ENCODE measurements at places on chromosomes 3 and 15.

DNA sequence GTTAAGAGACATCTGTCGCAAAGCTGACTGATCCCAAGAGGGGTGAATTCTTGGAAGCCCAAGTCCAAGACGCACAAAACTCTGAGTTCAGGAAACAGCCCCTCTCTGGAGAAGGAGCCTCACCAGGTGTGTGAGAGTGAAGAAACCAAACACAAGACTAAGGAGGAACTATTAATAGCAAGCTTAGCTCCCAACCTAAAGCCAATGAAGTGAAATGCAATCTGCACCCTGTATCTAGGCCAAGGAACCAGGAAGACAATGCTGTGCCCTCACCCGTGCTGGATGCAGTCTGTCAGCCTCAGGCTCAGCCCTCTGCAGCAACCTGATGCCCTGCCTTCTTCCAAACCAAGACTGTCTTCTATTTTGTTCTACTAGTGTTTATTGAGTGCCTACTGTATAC lies 22.5 kb upstream of the THBS1 start:
- no peak for DNase-seq

GRCh38 chr3:160649596-160649995 lies 27.4 kb upstream of the ARL14 start:
- DNase-seq = no peak

- DNase-seq = no peak
These were observed 5.4 kb upstream of the SETD5 start for GRCh38 chr3:9392041-9392440.

- DNase-seq = no peak
These were observed 179.8 kb downstream of the SLCO3A1 start for GRCh38 chr15:92033314-92033713.

DNA sequence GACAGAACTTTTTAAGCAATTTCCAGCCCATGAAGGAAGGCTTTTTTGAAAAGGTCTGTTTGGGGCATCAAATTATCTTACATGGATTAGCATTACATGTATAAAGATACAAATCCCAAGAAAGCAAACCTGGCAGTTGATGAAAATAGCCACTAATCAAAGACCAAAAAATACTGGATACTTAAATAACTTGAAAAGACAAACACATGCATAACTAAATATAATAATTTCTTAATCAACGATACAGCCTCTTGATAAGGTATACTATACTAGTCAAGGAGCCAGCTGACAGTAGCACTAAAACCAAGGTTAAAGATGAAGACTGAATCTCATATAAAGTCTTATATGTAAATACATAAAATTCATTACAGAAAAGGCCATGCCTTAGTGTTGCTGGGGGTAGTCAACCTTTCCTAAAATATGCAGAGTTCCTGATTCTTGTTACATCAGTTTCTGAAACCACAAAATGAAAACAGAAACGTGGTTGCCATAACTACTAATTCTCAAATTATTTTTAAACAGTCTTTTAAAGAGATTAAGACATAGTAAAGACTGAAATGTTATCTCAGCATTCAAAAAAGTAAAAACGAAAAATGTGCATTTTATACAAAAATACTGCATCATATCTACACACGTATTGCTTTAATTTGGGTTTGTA lies 2.0 kb downstream of the ANKRD28 start:
- DNase-seq = peak; percentile 38

DNA sequence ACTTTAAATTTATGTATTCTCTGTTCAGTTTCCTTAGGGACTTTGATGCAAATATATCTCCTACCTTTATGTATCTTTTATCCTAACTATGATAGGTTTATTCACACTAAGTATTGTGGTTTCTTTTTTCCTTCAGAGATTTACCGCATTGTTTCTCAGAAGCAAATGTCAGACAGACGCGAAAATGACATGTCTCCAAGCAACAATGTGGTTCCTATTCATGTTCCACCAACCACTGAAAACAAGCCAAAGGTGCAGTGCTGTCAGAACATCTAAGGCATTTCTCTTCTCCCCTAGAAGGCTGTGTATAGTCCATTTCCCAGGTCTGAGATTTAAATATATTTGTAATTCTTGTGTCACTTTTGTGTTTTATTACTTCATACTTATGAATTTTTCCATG lies 18.3 kb downstream of the RAB11A start:
- DNase-seq = no peak

DNA sequence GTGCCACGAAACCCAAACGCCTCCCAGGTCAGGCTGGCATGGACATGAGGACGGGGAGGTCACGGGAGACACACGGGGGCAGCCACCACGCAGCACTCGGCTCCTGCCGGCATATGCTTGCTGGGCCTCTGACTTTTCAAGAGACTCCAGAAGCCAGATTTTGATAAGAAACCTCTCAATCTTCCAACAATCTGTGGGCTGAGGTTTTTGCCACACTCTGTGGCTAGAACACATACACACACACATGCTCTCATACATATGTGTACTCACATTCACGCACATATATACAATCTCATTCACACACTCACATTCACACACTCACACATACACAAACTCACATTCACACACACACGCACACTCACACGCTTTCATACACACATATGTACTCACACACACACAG lies 86.7 kb upstream of the LINGO1 start:
- no peak for DNase-seq

DNA sequence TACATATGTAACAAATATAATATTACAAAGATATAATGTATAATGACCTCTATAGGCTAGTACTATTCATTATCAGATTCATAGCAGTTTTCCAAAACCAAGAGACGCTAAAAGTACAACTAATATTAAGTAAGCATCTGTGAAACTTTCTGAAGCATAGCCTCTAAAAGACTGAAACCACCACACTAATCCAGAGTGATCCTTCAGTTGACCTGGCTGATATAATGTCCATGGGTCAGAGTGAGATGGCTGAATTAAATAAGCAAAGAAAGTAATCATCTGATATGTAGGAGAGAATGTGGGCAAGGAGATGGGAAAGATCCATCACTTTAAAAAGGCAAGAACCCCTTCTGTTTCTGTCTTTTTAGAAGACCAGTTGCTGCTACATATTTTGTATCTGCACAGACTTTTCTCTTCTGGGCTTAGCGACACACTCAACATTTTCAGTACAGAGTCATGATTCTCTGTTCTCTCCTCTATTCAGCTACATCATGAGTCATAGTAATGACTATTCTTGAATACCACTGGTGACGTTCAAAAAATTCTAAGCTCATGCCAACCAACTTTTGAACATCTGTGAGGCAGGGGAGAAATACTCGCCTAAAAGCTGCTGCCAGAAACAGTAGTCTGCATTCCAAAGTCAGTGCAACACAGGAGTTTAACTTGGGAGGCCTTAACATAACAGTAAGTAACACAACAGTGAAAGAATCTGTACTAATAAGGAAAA lies 149.6 kb downstream of the MAGI1 start:
- DNase-seq = peak; percentile 95

DNA sequence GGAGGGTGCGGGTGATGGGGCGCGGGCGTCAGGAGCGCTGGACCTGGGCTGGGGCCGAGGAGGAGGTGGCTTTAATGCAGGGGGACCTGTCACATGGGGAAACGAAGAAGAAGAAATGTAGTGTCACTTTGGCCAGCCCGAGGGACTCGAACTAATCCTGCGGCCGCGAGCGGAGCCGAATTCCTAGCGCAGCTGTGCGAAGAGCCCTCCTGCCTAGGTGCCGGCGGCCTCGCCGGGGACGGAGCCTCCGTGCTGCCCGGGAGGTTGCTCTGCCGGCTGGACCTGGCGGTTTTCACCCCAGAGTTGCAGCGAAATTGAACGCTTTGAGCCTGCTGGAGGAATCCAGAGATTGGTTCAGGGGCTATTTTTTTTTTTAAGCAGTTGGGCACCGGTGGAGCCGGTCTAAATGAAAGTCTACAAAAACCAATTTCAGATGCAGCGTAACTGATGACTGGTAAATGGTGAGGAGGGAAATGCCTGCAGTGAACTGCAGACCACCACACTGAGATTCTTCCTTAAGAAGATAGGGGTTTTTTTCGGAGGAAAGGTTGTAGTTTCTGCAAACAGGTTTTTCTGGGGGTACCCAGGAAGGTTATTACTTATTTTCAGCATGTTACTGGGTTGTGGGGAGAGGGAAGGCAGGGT lies 662 bp downstream of the TMEM108 start:
- peak; percentile 13 for DNase-seq

DNA sequence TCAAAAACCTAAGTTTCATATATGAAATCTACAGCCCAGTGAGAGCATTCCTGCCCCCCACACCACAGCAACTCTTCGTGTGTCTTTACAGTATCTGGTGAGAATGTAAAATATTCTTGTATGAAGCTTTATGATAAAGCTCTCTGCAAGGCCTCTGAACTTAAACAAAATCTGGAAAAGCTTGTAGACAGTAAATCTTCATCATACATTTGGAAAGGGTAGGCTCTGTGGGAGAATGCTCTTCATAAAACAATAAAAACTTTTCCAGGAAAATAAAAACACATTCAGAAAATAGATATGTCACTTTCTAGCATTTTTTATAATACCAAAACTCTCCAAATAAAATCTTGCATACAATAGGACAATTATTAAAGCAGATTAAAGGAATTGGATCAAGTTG lies 1009.5 kb downstream of the NAALADL2 start:
- DNase-seq = no peak

DNA sequence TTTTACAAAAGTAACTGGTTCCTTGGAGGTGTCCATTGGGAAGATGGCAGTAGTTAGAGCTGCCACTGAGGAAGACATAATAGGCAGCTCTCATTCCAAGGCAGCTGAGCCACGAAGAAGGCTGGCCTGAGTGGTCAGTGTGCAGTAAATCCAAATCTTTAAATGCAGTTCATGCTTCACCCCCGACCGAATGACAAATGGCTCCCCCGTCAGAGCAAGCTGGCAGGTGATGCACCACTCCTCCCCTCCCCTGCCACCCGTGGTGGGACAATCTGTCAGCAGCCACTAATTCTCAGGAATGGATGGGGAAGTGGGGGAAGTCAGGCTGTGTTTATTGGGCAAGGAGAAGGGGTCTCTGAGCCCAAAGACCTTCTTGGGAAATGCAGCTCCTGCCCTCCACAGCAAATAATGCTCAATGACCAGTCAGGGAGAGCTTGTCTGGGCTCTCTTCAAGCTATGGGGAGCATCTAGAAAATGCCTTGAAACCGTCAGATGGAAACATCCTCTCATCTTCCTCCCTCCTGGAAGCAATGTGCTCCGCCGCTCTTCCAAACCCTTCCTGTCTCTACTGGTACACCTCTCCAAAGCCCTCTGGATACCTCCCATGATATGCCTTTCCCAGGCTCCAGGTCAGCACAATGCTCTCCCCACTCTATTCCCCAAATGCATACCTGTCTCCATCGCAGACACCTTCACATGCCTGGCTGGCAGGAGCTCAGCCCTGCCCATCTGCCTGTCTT lies 65.4 kb downstream of the LIPC start:
- no peak for DNase-seq

GRCh38 chr15:101323793-101324523 lies 28.9 kb upstream of the SNRPA1 start:
- no peak for DNase-seq

DNA sequence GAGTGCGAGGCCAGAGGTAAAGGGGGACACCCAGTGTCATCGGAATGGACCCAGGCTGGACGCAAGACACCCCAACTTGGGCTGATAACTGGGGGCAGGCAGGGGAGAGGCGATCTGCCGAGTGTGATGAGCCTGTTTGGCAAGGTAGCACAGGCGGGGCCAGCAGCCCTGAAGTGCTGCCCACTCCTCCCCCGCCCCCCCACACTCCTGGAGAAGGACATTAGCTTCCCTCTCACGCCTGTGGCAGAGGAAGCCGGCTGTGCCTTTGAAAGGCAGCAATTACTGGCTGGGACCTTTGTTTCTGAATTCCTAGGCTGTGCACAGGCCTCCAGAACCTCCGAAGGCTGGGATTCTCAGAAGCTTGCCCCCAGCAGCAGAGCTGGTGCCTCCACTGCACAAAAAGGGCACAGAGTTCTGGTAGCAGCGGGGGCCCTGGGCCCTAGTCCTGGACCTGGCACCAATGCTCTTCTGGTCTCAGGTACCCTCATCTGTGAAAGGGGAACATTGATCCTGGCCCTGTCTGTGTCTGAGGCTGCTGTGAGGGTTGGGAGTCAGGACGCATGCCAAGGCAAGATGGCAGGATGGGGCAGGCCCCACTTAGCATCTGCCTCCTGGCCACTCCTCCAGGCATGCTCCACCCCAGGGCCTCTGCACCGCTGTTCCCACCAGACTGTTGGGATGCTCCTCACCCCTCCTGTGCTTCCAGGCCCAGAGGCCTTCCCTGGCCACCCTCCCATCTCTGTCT lies 28.6 kb downstream of the IQSEC1 start:
- no peak for DNase-seq

- DNase-seq = no peak
These were observed 234.3 kb upstream of the CCDC54 start for GRCh38 chr3:107142786-107143575.

DNA sequence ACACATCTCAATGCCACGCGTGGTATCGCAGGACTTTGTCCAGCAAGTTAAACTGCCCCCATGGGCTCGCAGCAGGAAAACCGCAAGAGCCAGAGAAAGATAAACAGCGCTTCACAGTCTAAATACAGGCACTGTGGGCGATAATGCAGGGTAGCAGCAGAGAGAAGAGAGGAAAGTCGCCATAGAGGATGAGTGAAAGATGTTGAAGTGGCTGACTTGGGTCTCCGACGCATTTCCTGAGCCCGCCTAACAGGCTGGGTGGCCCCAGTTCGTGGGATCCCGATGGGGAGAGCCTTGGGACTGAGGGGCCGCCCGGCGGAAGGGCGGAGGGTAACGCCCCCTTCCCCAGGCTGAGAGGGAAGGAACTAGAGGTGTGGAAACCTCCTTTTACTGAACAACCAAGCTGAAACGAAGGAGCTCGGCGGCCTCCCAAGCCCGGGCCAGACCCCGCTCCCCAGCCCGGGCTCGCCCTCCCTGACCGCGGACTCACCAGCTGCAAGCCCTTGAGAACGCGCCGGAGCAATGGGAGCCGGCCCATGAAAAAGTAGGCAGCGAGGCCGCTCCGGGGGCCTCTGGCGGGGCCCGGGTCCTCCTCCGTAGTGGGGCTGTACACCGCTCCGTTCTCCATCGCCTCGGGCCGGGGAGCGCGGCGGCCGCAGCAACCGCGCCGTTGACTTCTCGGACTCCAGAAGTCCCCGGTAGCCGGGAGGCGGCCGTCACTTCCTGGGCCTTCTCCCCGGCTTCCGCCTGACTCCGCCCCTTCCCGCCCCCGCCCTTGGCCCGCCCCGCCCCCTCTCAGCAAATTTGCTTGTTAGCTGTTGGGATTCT lies at the start of gene CMTM6:
Gene CMTM6 (minus strand): TSS at position 735 of the 828 bp plus-strand sequence. CDS start 107 bp downstream, at position 628.
- DNase-seq = peak; percentile 97

DNA sequence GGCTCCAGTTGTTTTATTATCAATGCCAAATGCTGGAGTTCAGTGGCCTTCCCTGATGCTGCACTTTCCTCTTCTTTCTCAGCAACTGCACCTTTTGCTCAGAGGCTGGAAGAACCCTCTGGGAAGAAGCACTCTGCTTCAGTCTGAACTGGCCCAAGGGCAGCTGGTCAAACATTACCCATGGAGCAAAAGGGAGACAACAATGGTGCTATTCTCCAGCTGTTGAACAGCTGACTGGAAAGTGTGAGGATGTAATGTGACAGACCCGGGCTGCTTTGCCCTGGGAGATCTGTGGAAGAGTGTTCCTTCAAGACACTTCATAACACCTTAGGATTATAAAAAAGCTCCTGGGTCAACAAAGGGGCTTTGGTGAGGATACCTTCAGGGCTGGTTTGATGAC lies 84.9 kb downstream of the EPHB1 start:
- DNase-seq = no peak

Measured in AG08395 (cell line).